ENCODE measurements at places on chromosomes 2 and 18. TPM values are rescaled to one million over a fixed set of nuclear protein-coding genes. Genes with fewer than 3 reads are reported as not detected.
A peak's percentile ranks its signal among the peaks of the same experiment; 100 is the strongest.

- no peak for DNase-seq
These were observed 57.6 kb downstream of the BOLA3 start for GRCh38 chr2:74089816-74090745.

- no peak for DNase-seq
These were observed 22.2 kb upstream of the YWHAQ start for GRCh38 chr2:9652898-9653479.

GRCh38 chr2:9143264-9143815 lies 63.3 kb upstream of the ASAP2 start:
- DNase-seq: no peak

DNA sequence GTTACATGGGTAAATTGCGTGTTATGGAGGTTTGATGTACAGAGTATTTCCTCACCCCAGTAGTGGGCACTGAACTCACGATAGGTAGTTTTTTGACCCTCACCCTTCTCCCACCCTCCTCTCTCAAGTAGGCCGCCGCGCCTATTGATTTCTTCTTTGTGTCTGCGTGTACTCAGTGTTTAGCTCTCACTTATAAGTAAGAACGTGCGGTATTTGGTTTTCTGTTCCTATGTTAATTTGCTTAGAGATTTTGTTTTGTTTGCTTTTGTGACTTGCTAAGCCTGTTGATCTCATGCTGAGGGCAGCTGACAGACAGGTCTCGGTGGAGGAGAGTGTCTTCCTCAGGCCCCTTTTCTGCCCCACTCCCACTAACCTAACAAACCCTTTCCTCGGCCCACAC lies 36.2 kb downstream of the ACOXL start:
- DNase-seq: no peak

DNA sequence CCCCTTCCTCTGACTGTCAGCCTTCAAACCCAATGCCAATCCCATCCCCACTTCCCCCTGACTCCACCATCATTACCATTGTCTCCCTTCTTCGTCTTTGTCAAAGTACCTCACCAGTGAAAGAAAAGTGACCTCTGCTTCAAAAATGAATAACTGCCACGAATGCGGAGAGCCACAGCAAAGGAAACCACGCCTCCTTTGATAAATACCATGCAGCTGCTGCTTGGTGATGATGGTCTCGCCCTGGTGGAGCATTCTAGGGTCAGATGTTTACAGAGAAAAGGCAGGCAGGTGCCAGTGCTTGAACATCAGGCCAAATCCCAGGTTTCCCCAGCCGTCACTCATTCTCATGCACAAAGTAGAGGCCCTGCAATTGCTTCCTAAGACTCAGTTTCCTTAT lies 162.2 kb downstream of the BCL11A start:
- DNase-seq: no peak

- DNase-seq: peak; percentile 42
These were observed 3.0 kb downstream of the ZNF516 start for GRCh38 chr18:76491776-76492668.

DNA sequence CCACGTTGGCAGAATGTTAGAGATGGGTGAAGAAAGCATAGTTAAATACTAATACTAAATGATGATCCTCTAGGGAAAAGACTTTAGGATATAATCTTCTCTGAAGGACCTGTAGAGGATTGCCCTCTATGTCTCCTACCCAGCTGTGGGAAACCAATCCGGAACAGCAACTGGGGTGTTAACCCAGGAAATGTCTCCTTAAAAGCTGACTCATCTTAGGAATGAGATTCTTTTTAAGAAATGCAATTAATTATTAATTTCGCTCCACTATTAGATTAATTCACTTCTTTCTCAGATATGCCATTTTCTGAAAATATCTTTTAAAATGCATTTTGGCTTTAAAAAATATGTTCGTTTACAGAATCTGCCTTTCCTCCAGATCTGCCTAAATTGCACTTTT lies 7.4 kb downstream of the SCN3A start:
- DNase-seq: no peak

ELOA2 gene
- total RNA-seq: not detected

EGR4 gene
- total RNA-seq: 0.24 TPM

APOB gene
- total RNA-seq: not detected

Measured in activated CD4-positive, alpha-beta memory T cell treated with anti-CD3 and anti-CD28 coated beads for 36 hours (primary cell).